Mammary microvascular endothelial cell (primary cell): ENCODE measurements at places on chromosomes 5 and 9. TPM values are rescaled to one million over a fixed set of nuclear protein-coding genes. Genes with fewer than 3 reads are reported as not detected.

Gene IDNK
- total RNA-seq, result 5.3 and 10.9 TPM in 2 replicates

Gene LRRC70
- total RNA-seq, result 18.3 and 19.9 TPM in 2 replicates

Gene FAXDC2
- 2.3 and 2.9 TPM in 2 replicates for total RNA-seq

Gene LCNL1
- not detected in 2 replicates for total RNA-seq

Gene CYLC2
- not detected in 2 replicates for total RNA-seq

Gene PIP5K1B
- total RNA-seq, result not detected in 2 replicates

Gene FGD3
- total RNA-seq, result not detected in 2 replicates

Gene ST8SIA4
- total RNA-seq, result 2.1 and 2.6 TPM in 2 replicates

Gene PHF2
- 9.9 and 13.2 TPM in 2 replicates for total RNA-seq

Gene SOHLH1
- total RNA-seq, result 0.34 TPM in 1 of 2 replicates, not detected in the other

Gene ELAVL2
- total RNA-seq, result 0.64 and 1.1 TPM in 2 replicates

Gene PCDHA11
- under 0.01 and 0.05 TPM in 2 replicates for total RNA-seq

Gene MCIDAS
- not detected in 2 replicates for total RNA-seq

Gene NFIB
- total RNA-seq, result 55.2 and 63.3 TPM in 2 replicates

Gene FOXD4L3
- not detected in 2 replicates for total RNA-seq

Gene PTGER4
- total RNA-seq, result 59.6 and 73.7 TPM in 2 replicates

Gene ENHO
- not detected in 2 replicates for total RNA-seq

Gene GLRA1
- not detected in 2 replicates for total RNA-seq

Gene SHISAL2B
- not detected in 2 replicates for total RNA-seq

Gene BARHL1
- total RNA-seq, result not detected in 2 replicates

Gene CDKN2A
- total RNA-seq, result 40.8 and 43.6 TPM in 2 replicates

Gene ITGA2
- total RNA-seq, result 30.9 and 33.3 TPM in 2 replicates

Gene SVEP1
- under 0.01 TPM in 1 of 2 replicates, not detected in the other for total RNA-seq

Gene NUTM2F
- total RNA-seq, result not detected in 2 replicates

Gene PCDHB3
- total RNA-seq, result 0.30 and 0.47 TPM in 2 replicates

Gene DTWD2
- total RNA-seq, result 1.9 and 3.0 TPM in 2 replicates

Gene CCL27
- total RNA-seq, result not detected in 2 replicates

Gene ACER2
- total RNA-seq, result 7.4 and 9.1 TPM in 2 replicates

Gene SPATA31D4
- total RNA-seq, result not detected in 2 replicates

Gene PPP2CA
- total RNA-seq, result 189 and 203 TPM in 2 replicates

Gene SOX30
- 0.05 TPM in 1 of 2 replicates, not detected in the other for total RNA-seq

Gene ARRDC1
- total RNA-seq, result 29.7 and 33.4 TPM in 2 replicates

Gene C5orf52
- total RNA-seq, result not detected in 2 replicates

Gene C9
- total RNA-seq, result not detected in 2 replicates

Gene TLX3
- total RNA-seq, result not detected in 2 replicates

Gene NMUR2
- not detected in 2 replicates for total RNA-seq

Gene LECT2
- not detected in 2 replicates for total RNA-seq

Gene GABBR2
- total RNA-seq, result 2.1 and 2.3 TPM in 2 replicates

Gene CD72
- not detected in 2 replicates for total RNA-seq

Gene TIMD4
- not detected in 2 replicates for total RNA-seq

Gene BTNL9
- 0.05 TPM in 1 of 2 replicates, not detected in the other for total RNA-seq

Gene CANX
- 373 and 375 TPM in 2 replicates for total RNA-seq

Gene SLC6A19
- not detected in 2 replicates for total RNA-seq

Gene PRRX2
- 0.20 and 0.40 TPM in 2 replicates for total RNA-seq

Gene SLC6A18
- total RNA-seq, result not detected in 2 replicates

Gene SNCB
- 0.44 TPM in 1 of 2 replicates, not detected in the other for total RNA-seq

Gene DUSP1
- total RNA-seq, result 331 and 365 TPM in 2 replicates

Gene UGT3A2
- not detected in 2 replicates for total RNA-seq

Gene ANKRD34B
- total RNA-seq, result not detected in 2 replicates

Gene ENTPD2
- total RNA-seq, result not detected in 2 replicates

Gene PLPPR1
- total RNA-seq, result 0.05 and 0.07 TPM in 2 replicates

Gene IFNA21
- not detected in 2 replicates for total RNA-seq

Gene WNK2
- total RNA-seq, result not detected in 2 replicates

Gene KCNN2
- total RNA-seq, result 1.6 and 2.1 TPM in 2 replicates

Gene PAEP
- not detected in 2 replicates for total RNA-seq

Gene MEGF9
- 5.8 and 7.0 TPM in 2 replicates for total RNA-seq

Gene ADGRD2
- total RNA-seq, result not detected in 2 replicates

Gene C5orf34
- total RNA-seq, result 4.3 and 5.2 TPM in 2 replicates
